ENCODE measurements at places on chromosomes 2 and 18.

- DNase-seq, result no peak
Observed at GRCh38 chr18:29062921-29063320, 886.0 kb upstream of the CDH2 start.

GRCh38 chr2:63735263-63735662 is 106.4 kb upstream of the UGP2 start:
- no peak for DNase-seq

DNA sequence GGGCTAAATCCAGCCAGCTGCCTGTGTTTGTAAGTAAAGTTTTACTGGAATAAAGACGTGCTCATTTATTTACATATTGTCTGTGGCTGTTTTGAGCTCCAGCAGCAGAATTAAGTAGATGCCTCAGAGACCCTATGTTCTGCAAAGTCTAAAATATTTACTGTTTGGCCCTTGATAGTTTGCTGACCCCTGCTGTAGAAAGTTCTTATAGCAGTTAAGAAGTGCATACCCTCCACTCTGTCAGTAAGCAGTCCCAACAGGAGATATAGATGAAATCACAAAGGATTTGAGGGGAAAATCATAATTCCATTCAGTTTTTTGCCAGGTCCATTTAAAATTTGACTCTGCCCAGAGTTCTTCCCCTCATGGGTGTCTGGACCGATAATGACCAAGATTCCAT is 50.1 kb upstream of the ITM2C start:
- no peak for DNase-seq

GRCh38 chr2:68230241-68231060 is 21.9 kb downstream of the PPP3R1 start:
- DNase-seq, result no peak

GRCh38 chr18:78753240-78753639 is 226.4 kb upstream of the SALL3 start:
- peak; percentile 5 for DNase-seq

DNA sequence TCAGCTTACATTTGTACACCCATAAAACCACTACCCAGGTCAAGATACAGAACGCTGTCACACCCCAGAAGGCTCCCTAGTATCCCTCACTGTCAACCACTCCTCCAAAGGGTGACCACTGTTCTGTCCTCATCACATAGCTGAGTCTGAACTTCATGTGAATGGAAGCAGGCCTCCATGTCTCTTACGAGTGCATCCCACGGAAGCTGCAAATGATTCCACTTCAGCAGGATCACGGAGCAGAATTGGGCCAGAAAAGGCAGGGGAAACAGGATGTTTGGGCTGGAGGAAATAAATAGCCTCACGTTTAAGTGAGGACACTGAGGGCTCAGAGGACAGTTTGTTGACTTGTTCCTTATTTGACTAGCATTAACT is 38.4 kb downstream of the LBH start:
- no peak for DNase-seq

DNA sequence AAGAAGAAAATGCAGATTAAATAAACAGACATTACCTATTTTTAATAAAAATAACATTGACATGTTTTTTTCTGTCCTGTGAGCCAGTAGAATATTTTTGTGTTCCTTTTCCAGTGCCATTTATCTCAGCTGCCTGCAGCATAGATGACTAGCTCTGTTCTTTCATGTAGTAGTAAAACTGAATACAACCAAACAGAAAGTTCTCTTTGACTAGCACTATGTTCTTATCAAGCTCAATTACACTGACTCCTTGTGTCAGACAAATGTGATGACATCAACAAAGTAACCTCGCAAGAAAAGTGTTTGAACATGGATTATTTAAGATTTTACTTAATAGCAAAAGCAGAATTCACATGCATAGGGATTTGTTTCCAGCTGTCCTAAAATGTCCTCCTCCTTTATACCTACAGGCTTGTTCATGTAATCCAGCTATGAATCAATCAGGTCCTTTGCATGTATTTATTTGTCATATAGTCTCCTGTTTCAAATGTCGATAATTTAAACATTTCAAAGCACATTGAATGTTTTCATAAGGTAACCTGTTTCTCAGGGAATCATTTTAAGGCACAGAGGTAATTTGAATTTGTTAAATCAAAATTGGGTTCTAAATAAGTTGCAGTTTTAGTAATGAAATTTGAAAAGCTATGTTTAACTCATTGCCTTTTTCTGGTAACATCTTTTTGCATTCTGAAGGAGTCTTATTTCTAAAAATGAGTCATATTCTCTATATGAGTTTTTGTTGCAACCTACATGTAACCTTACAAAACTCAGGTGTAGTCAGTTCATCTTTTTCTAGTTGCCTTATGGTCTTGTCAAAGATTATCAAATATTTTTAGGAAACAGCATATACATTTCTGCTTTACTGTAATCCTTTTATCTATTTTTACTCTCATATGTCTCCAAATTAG is 215.3 kb upstream of the GULP1 start:
- no peak for DNase-seq

DNA sequence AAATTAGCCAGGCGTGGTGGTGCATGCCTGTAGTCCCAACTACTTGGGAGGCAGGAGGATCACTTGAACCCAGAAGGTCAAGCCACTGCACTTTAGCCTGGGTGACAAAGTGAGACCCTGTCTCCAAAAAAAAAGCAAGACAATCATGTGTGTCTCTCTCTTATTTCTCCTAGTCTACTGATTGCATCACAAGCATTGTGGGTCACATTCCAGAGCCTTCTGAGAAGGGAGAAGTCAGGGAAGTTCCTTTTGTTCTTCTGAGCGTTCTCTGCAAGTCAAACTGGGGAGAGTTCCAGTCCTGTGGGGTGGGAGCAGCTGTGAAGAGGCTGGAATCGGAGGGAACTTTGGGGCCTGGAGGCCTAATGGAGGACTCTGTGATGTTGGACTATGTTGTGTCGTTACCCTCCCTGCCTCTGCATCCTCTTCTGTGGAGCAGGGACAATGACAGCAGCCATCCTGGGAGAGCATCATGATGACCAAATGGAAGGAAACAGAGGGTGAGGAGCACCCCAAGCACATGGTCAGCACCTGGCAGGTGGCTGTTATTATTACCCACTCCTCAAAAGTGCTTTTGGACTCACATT is 115.4 kb downstream of the MRO start:
- no peak for DNase-seq

Measured in WERI-Rb-1 (cell line).